ENCODE measurements at places on chromosomes 16 and 17.
A peak's percentile ranks its signal among the peaks of the same experiment; 100 is the strongest.

- peak; percentile 89 for DNase-seq
Measured at GRCh38 chr17:76265624-76266243, 586 bp downstream of the UBALD2 start.

- no peak for DNase-seq
Measured at GRCh38 chr17:74776990-74777389, 845 bp upstream of the NAT9 start.

- DNase-seq = no peak
Measured at GRCh38 chr17:18105027-18105426, 3.5 kb upstream of the MYO15A start.

GRCh38 chr16:49460786-49461470, 87.3 kb downstream of the C16orf78 start:
- no peak for DNase-seq

DNA sequence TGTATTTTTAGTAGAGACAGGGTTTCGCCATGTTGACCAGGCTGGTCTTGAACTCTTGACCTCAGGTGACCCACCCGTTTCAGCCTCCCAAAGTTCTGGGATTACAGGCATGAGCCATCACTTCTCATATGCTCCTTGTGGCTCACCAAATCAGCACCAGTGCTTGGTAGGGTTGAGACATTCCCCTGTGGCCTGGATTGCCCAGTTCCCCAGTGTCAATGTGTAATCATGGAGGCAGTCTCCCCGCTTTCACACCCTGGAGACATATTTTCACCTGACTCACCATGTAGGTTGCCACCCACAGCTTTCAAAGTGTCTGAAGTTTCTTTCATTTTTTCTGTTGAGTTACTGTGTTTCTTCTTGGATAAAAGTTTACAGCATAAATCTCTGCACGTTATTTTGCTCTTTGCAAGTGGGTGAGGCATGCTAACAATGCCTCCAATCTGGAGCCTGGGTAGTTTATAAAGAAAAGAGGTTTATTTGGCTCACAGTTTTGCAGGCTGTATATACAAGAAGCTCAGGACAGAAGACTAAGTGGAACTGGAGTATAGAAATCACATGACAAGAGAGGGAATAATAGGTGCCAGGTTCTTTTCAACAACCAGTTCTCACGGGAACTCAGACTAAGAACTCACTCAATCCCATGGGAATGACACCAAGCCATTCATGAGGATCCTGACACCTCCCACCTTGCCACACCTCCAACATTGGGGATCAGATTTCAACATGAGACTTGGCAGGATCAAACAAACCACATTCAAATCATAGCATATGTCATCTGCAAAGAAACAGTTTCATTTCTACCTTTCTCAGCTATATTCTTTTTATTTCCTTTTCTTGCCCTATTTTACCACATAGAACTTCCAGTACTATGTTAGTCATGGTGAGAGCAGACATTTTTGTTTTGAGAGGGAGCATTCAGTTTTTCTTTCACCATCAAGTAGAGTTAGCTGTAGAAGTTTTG, 113.2 kb downstream of the PHKB start:
- DNase-seq = no peak

GRCh38 chr16:6827931-6828330, 504.7 kb upstream of the RBFOX1 start:
- DNase-seq = no peak

DNA sequence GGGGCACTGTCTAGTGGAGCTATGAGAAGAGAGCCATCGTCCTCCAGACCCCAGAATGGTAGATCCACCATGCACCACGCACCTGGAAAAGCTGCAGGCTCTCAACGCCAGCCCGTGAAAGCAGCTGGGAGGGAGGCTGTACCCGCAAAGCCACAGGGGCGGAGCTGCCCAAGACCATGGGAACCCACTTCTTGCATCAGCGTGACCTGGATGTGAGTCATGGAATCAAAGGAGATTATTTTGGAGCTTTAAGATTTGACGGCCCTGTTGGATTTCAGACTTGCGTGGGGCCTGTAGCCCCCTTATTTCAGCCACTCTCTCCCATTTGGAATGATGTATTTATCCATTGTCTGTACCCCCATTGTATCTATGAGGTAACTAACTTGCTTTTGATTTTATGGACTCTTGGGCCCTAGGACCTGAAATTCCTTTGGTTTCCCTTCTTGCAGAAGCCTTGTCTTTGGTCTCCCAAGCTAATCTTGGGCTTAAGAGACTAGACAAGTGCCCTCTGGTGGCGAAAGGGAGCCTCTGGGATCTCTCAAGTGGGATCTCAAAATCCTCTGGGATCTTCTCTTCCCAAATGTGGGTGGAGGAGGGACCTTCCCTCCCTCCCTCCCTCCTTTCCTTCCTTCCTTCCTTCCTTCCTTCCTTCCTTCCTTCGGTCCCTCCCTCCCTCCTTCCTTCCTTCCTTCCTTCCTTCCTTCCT, 58.2 kb upstream of the HAPSTR1 start:
- peak; percentile 69 for DNase-seq

- no peak for DNase-seq
Measured at GRCh38 chr17:17156107-17156506, 50.0 kb downstream of the PLD6 start.

DNA sequence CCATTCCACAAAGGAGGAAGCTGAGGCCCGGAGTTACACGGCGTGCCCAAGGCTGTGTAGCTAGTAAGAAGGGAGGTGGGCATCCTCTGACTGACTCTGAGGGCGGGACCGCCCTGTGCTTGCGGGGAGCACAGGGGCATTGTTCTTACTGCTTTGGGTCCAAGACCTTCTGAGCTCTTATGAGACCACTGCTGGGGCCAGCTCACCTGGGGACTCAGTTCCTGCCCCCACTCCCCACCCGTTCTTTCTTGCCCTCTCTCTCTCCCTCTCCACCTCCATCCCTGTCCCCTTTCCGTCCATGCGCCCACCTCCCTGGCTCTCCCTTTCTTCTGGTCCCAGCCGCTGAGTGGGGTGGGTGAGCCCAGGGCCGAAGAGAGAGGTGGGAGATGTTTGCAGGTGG, 19.6 kb downstream of the CCR7 start:
- no peak for DNase-seq

GRCh38 chr16:67389911-67390815, 3.1 kb downstream of the TPPP3 start:
- no peak for DNase-seq

DNA sequence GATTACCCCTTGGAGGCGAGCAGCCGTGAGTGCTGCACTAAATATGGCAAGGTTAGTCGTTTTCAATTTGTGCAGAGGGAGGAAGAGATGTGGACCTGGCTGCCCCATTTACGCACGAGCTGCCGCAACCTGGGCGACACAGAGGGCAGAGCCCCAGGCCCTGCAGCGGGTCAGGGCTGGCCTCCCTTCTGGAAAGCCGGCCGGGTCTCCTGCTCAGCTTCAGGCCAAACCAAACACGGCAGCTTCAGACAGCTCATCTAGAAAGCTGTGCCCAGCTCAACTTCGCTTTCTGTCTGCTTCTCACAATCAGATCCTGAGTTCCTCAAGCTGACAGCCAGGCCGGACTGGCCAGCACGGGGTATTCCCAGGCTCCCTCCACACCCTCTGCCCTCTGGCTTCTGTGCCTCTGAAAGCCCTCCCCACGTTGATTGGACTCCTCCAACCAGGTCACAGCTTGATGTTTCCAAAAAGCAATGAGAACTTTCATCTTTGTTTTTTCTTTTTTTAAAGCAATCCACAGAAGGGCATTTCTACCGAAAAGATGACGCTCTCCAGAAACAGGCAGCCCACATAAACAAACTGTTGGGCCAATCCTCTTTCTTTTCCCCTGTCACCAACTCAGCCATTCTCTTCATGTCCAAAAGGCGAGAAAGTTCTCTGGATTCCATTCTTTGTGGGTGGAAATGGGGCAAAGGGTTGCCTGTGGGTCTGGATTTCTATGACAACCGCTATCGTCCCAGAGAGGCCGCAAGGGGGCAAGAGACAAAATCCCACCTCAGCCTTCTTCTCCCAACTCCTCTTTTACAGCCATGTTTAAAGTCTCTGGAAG, 189.0 kb downstream of the ZFHX3 start:
- no peak for DNase-seq

- DNase-seq = peak; percentile 89
Measured at GRCh38 chr17:2776589-2777241, 19.5 kb upstream of the RAP1GAP2 start.

All from D341Med (cell line).